ENCODE measurements at places on chromosomes 7 and 10. TPM values are rescaled to one million over a fixed set of nuclear protein-coding genes. Genes with fewer than 3 reads are reported as not detected.

GRCh38 chr7:149561072-149561471 lies 63.5 kb upstream of the ZNF746 start:
- no peak for DNase-seq

GRCh38 chr10:110355141-110355831 lies 50.6 kb upstream of the SMNDC1 start:
- no peak for DNase-seq

GRCh38 chr10:90229486-90229885 lies 528.1 kb downstream of the KIF20B start:
- DNase-seq, result no peak

DNA sequence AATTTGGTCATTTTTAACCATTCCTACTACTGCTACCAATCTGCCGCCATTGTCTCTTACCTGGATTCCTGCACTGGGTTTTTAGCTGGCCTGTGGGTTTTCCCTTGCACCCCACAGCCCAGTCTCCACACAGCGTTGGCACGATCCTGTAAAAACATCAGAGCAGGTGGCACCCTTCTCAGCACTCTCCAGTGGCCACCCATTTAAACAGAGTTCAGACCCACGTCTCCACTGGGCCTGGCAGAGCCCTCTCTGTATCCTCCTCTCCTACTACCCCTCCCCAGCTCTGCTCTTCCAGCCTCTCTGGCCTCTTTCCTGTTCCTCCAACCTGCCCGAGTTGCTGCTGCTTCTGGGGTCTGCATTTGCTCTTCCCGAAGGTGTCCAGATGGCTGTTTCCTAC lies 259.4 kb downstream of the SDK1 start:
- no peak for DNase-seq

GRCh38 chr7:83821866-83822265 lies 172.9 kb upstream of the SEMA3E start:
- no peak for DNase-seq

- DNase-seq, result no peak
Observed at GRCh38 chr7:35723011-35723410, 28.1 kb upstream of the HERPUD2 start.

- DNase-seq, result no peak
Observed at GRCh38 chr7:67438198-67438882, 441.7 kb downstream of the TYW1 start.

DNA sequence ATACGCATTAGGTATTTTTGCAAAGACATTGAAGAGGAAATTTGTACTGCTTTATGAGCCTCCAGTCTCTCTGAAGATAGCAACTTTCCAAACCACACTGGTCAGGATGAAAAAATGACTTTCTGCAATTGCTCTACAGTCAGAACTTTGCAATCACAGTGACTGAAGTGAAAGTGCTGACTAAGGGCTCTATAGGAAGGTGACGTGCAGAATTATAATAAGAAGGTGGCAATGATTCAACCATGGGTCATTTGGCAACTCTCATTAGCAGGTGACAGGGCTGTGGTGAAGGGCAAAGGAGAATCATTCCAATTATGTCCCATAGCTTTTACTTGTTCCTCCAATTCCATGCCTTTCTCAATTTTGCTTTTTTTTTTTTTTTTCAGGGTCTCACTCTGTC lies 311.0 kb downstream of the ANKRD30A start:
- no peak for DNase-seq

- DNase-seq, result no peak
Observed at GRCh38 chr7:35437619-35438275, 183.8 kb upstream of the TBX20 start.

DNA sequence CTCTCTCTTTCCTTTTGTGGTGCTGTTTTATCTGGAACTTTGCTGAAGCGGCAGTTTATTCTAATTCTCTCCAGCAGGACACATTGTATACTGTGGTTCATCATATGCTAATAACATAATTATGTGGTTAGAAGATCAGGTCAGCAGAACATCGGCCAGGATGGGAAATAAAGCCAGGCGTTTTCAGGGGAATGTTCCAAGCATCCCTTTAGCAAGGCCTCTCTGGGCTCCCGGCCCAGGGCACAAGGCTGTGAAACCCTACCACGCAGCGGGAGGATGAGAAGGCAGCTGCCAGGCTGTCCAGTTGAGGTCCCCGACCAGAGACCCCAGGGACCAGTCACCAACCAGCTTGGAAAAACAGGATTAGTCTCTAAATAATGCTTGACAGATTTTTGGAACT lies 112.2 kb upstream of the GALNT17 start:
- DNase-seq, result no peak

- no peak for DNase-seq
Observed at GRCh38 chr7:14197280-14197679, 207.8 kb upstream of the ETV1 start.

- no peak for DNase-seq
Observed at GRCh38 chr10:58052772-58053171, 214.9 kb downstream of the IPMK start.

The GPR26 gene
- not detected for total RNA-seq

The NUDT5 gene
- total RNA-seq, result 107 TPM

The ICA1 gene
- 6.4 TPM for total RNA-seq

The CYP3A4 gene
- total RNA-seq, result not detected

The MSS51 gene
- not detected for total RNA-seq
